ENCODE measurements at places on chromosomes 3 and 15.

DNA sequence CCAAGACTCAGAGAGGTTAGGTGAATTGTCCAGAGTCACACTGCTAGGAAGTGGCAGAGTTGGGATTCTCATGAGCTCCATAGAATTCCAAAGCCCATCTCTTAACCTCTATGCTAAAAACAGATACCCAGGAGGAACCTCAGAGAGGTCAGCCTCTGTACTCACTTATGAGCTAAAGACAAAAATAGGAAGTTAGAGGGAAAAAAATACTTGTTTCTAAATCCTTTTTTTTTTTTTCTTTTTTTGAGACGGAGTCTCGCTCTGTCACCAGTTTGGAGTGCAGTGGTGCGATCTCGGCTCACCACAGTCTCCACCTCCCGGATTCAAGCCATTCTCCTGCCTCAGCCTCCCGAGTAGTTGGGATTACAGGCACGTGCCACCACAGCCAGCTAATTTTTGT is 31.4 kb downstream of the FSD2 start:
- DNase-seq = no peak

- no peak for DNase-seq
Measured at GRCh38 chr3:160128056-160128455, 97.2 kb upstream of the C3orf80 start.

GRCh38 chr3:174440253-174440701 is 418.9 kb upstream of the NAALADL2 start:
- peak; percentile 20 for DNase-seq

- no peak for DNase-seq
Measured at GRCh38 chr15:62248277-62248984, 83.3 kb upstream of the C2CD4B start.

DNA sequence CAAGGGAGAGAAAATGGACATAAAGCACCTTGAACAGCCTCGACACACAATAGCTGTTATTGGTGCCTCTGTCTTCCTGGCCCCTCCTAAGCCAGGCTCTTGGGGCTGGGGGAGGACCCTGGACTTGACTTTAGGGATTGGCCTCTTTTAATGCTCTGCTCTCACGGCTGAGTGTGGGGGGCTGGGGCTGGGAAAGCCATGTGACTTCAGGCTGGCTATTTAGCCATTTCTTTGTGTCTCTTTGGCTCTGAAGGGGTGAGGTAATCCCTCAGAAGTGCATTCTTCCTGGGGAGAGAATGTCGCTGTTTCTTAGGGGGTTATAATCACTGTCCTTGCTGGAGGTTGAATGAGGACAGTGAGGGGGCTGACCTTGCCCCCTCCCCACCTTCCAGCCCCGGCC is 26.2 kb downstream of the MAGEF1 start:
- DNase-seq = no peak

DNA sequence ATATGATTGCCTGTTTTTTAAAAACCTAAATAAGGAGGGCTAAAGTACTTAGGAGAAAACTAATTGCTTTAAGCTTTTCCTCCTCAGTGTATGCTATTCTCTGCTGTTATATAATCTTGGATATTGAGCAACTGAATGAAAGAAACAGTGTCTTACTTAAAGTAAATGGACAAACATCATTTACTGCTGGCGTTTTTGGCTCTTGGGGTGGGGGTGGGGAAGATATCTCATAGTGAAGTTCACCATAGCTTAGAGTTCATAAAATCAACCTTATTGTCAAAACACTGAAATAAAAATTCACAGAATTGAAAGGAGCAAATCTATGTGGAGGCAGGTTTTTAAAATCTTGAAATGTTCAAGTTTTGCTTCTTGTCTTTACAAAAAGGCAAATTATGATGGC is 256.4 kb upstream of the SOX2 start:
- no peak for DNase-seq

- no peak for DNase-seq
Measured at GRCh38 chr15:93265111-93265556, 176.1 kb upstream of the RGMA start.

- no peak for DNase-seq
Measured at GRCh38 chr15:92811148-92811913, 88.8 kb upstream of the CHD2 start.

- DNase-seq = no peak
Measured at GRCh38 chr3:90032980-90033641, 925.7 kb downstream of the EPHA3 start.

DNA sequence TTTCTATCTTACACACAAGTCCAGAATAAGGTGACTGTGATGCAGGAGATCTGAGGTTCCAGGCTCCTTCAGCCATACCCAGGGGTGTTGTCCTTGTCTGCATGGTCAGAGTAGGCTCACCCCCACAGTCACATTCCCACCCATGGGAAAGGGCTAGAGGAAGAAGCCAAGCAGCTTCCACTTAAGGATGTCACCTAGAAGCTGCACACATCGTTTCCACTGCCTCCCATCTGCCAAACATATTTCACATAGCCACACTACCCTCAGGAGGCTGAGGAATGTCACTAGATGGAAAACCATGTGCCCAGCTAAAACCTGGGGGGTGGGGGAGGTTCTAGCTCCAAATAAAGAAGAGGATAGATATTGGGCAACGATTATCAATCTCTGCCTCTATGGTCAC is 58.1 kb downstream of the TMEM39A start:
- no peak for DNase-seq

GRCh38 chr15:68163191-68163590 is 41.9 kb downstream of the CALML4 start:
- no peak for DNase-seq

- no peak for DNase-seq
Measured at GRCh38 chr3:155556531-155556930, 188.3 kb downstream of the PLCH1 start.

DNA sequence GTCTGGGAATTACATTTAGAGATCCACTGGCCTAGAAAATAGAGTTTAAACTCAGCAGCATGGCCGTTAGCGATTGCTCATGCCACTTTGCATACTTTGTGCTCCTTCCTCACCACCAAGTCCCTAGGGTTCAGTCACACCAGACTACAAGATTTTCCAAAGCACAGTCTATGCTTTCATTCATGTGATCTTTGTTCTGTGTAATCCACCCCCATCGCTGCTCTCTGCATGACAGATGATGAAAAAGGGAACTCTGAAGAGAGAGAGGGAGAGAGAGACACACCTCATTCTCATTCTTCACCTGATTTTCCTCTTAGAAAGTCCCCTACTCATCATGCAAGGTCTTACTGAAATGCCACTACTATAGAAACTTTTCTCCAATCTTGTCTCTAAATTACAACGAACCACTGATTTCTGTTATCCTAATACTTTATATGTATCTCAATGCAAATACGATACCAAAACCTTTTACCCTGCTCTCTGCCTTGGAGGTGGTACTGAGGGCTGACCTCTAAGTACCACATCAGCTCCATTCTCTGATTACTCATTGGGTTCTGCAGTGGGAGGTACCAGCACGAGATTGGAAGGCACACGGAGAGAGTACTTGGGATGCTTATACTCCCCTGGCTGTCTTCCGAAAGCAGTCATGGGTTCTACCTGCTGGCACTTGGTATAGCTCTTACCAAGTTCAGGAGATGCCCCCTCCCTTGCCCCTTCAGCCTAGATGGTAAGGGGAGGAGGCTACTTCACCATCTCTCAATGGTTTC is 1.1 kb upstream of the PARP15 start:
- no peak for DNase-seq

DNA sequence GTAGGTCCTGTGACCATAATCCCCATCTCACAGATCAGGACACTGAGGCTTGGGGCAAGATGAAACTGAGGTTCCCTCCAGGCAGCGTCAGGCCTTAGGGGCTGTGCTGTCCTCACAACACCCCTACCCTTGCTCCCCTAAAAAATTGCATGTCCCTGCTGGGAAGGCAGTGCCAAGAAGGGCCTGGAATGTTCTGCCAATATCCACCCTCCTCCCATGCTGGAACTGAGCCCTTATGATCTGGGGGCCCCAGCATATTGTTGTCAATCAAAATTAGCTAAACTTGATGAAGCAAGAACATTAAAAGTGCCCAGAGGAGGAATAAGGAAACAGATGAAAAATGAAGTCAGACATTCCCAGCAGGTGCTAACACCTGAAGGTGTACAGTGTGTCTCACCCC is 13.4 kb upstream of the RTP3 start:
- no peak for DNase-seq

DNA sequence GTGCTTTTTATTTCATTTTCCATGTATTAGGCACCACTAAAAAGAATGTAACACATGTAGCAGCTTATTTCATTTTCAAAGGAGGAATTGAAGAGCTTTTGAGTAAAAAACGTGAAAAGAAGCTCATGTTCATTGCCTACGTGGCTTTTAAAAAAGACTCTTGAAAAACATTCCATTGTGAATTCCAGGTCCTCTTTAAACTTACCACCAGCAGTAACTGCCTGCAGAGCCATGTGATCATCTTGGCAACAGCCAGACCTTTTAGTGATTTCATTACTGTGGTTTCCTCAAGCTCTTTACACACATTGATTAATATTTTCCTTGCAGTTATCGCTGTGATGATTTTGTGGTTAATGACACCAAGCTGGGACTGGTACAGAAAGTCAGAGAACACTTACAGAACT is 43.8 kb upstream of the FBXL22 start:
- no peak for DNase-seq

- no peak for DNase-seq
Measured at GRCh38 chr3:36991923-36992805, 767 bp downstream of the EPM2AIP1 start.

DNA sequence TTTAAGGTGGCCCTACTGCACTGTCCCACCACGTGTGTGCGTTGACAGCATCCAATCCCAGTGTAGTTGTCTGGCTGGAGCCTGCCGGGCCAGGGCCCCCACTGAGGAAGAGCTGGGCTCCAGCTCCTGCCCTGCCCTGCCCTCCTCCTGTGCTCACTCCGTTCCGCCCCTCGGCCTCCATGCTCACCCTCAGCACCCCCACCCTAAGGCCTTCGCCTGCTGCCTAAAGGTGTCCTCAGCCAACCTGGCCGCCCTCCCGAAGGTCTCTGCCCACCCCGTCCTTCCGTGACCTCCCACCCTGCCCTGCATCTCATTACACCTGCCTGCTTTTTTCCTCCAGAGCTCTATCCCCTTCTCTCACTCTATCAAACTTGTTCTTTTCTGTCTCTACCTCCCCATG is 118.0 kb downstream of the TPRA1 start:
- DNase-seq = no peak

DNA sequence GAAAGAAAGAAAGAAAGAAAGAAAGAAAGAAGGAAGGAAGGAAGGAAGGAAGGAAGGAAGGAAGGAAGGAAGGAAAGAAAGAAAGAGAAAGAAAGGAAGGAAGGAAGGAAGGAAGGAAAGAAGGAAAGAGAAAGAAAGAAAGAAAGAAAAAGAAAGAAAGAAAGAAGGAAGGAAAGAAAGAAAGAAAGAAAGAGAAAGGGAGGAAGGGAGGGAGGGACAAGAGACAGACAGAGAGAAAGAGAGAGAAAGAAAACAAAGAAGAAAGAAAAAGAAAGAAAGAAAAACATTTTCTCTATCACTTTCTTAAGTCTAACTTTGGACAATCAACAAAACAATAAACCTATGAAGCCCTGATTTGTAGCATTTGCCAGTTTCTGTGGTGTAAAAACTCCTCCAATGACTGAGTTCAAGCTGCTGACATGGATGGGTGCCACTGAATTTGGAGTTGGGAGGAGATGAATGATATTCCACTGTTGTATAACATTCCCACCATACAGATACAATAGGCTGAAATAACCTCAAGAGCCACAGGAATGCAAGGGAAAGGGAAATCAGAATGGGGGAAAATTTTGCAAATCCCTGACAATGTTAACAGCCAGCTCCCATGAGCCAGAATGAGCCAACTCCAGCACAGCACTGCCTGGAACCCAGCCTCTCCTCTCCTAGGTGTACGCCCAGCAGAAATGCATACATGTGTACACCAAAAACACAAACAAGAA is 15.0 kb upstream of the RTP3 start:
- DNase-seq = no peak

DNA sequence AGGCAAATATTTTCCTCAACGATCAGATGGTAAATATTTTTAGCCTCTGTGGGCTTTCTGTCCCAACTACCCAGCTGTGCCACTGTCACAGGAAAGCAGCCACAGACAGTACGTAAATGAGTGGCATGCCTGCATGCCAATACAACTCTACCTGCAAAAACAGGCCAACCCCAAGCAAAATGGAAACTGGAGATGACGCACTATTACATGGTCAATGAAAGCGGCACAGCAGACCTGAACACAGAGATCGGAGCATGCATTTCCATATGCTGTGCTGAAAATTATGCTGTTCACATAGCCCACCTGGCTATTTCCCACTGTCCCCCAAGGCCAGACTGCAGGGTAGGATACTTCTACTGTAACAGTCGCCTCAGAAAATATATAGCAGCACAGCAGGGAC is 57.8 kb downstream of the HERC2 start:
- DNase-seq = no peak

DNA sequence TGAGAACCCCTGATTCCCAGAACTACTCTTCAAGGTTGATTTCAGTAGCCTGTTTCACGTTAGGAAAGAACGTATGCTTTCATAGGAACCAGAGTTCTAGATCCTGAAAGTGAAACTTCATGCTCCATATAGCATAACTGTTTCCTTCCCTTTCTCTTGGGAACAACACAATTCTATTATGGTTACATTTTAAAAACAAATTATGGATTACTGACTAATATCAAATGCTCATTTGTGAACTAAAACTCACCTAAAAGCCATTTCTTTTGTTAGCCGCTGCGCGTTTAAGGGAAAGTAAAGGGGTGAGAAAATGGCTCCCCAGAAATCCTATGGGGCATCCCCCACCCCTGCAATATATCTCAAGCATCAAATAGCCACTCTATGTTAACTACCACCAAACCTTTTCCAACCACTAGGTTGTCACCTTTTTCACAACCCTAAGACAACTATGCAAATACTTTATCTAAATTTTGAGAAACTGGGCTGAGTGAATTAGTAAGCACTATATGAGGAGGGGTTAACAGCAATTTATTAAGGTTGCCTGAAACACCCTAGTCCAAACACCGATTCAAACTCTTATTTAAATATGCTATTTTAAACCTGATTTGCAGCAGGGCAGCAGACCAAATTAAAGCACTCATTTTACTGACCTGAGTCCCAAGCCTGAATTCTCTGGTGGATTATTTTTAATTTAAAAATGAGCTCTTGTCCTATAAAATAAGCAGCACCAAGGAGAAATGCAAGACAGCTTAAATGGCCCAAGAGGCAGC is 2.4 kb downstream of the SIAH2 start:
- no peak for DNase-seq

- no peak for DNase-seq
Measured at GRCh38 chr15:98611808-98612207, 36.5 kb upstream of the IGF1R start.

- no peak for DNase-seq
Measured at GRCh38 chr3:182180654-182181385, 469.1 kb downstream of the SOX2 start.

DNA sequence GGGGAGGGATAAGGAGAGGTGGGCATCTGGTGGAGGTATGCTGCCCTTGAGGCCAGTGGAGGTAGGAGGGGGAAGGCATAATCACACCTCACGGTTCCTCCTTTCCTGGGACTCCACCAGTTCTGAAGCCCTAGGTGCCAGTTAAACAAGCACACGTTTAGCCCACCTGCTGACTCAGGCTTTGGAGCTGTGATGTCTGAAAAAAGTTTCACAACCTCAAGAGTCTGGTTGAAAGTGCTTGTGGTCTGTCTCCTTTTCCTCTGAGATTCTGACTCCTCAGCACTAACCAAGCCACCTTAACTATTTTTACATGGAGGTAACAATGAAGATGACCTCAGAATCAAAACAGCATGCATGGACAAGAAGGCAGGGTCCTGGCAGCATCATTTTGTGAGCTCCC is 23.0 kb downstream of the HPS3 start:
- no peak for DNase-seq
